ENCODE measurements at places on chromosomes 4 and X.

- DNase-seq: peak; percentile 21
Observed at GRCh38 chrX:153765138-153766079, 1.4 kb downstream of the PLXNB3 start.

GRCh38 chrX:18309401-18309800 is 45.1 kb downstream of the SCML2 start:
- DNase-seq: no peak

DNA sequence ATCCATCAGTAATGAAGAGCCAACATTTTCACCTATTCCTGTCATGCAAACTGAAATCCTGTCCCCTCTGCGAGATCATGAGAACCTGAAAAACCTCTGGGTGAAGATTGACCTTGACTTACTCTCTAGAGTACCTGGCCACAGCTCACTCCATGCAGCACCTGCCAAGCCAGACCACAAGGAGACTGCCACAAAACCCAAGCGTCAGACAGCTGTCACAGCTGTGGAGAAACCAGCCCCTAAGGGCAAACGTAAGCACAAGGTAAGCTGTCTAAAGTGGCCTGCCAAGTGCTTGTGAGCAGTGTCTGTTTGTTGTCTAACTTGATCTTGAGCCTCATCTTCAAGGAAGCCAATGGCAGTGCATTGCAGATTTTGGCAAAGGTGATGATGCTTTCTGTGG is 455.9 kb downstream of the AFF2 start:
- no peak for DNase-seq

- DNase-seq: no peak
Observed at GRCh38 chr4:17068891-17069290, 170.4 kb upstream of the LDB2 start.

DNA sequence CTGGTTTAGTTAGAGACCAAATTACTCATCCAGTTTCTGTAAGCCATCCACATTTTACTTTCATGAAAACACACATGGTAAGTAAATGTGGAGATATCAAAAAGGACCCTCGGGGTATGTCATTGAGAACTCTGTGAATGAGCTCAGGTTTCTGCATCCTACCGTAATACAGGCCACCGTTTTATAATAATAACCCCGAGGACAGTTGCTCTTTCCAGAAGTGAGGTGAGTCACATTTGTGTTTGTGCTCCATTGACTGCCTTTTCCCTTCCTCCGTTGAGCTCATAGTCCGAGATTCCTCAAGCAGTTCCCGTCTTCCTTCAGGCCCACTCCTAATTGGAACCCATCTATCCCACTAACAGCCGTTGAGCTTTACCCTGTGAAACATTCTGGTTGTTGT is 95.3 kb downstream of the GRID2 start:
- DNase-seq: no peak

DNA sequence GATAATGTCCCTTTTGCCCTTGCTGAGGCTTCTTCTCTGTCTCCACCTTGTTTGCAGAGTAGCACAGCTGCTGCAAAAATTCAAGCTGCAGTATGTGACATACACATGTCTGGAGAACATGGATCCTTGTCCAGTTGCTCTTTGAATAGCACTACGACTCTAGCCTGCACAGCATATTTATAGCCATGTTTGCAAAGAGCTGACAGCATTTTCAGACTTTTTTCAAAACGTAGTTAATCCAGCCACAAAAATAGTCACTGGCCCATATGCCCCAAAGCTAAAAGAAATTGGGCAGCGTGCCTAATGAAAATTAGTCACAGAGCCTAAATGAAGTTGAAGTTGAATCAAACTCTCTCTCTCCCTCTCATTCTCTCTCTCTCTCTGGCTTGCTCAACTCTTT is 17.5 kb downstream of the SLC16A2 start:
- DNase-seq: no peak

GRCh38 chrX:115639334-115639880 is 78.4 kb downstream of the PLS3 start:
- no peak for DNase-seq

DNA sequence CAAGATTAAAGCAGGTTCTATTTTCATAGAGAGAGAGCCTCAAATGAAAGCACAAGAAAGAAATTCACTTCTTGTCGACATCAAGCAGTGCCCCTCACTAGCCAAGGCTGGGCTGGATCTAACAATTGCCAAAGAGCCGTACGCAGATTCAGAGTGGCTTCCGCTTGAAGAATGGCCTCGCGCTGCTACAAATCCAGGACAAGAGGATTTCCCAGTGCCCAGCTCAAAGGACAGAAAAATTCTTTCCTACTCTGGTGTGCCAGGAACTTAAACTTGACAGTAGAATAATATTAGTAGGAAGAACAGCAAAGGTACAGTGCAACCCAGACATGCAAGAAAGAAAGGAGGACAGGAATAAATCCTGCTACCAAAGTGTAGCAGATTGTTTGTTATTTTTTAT is 56.5 kb upstream of the PPARGC1A start:
- DNase-seq: no peak

DNA sequence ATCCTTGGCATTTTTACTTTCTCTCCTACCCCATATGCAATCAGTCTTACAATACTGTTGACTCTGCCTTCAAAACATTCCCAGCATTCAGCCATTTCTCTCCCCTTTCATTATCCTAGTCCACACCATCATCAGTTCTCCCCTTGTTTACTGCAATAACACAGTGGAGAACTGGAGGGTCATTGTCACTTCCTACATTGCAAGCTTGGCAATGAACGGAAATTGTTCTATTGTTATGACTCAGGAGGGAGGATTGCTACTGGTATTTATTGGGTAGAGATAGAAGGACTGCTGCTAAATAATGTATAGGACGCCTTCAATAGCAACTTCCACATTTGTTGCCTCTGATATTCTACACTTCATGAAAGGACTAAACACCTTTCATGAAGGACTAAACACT is 231.8 kb downstream of the BANK1 start:
- DNase-seq: no peak

- DNase-seq: no peak
Observed at GRCh38 chrX:74426071-74426470, 4.8 kb downstream of the SLC16A2 start.

Measured in 8988T (cell line).